NCI-H2107 (cell line): ENCODE measurements at places on chromosomes 7 and 10.

DNA sequence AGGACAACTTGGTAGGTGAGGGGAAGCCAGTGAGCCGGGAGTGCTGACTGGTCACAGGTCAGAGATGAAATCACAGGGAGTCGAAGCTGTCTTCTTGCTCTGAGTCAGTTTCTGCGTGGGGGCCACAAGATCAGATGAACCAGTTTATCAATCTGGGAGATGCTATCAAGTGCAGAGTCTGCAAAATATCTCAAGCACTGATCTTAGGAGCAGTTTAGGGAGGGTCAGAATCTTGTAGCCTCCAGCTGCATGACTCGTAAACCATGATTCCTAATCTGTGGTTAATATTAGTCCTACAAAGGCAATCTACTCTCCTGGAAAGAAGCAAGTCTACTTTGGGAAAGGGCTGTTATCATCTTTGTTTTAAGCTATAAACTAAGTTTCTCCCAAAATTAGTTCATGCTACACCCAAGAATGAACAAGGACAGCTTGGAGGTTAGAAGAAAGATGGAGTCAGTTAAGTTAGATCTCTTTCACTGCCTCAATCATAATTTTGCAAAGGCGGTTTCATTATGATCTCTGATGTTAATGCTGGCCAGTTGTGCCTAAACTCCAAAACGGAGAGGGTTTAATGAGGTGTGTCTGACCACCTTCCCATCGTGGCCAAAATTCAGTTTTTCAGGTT, 8.4 kb upstream of the LMOD2 start:
- no peak for DNase-seq

- DNase-seq = peak; percentile 9
These were observed 124.0 kb downstream of the CNNM2 start for GRCh38 chr10:103042129-103042528.

DNA sequence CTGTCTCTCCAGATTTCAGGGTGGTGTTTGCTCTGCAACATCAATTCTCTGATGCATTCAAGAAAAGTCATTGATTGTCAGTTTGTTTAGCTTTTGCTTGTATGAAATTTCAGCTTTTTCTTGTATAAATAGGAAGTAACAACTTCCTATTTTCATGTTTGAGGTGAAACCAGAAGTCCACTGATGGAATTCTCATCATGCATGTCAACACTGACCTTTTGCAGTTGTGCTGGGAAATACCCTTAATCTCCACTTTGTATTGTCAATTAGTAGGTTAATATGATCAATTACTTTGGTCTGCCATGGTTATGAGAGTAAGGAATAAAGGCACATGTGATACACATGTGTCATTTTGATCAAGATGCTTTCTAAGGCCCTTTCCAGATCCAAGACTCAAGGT, 208.8 kb upstream of the HPS1 start:
- no peak for DNase-seq

- no peak for DNase-seq
These were observed 200.0 kb downstream of the ZMYND11 start for GRCh38 chr10:335151-335800.

GRCh38 chr10:126432507-126432906, 44.2 kb upstream of the ADAM12 start:
- DNase-seq = no peak

DNA sequence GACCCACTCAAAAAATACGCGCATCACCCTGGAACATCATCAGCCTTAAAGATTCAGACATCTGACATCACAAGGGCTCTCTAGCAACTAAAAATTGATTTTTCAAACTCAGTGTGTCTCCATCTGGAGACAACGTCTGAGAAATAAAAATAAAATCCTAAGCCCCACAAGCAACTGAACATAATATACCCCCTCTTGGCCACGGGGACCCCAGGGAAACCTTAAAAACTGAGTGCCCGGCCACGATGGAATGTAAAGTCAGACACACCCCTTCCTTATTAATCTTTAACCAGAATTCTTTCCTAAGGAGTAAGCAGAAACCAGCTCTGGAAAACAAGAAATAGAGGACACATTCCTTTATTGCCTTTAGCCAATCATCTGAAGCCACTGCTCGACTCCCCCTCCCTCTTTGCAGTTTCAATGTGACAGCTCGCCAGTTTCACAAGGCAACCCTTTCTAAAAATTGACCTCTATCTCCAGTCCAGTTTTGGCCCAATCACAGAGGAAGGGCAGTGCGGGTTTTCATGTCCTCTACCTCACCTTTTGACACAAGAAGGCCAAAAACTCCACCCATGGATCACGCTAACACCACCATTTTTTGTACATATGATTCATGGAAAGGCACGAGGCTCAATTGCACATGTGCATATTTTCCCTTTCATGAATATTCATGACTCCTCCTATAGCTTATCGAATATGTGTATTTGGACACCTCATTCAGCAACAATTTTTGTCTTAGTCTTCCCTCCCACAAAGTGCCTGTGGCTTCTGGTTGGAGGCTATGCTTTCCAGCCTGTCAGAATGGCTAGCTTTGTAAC, 24.2 kb downstream of the IFIT3 start:
- no peak for DNase-seq

DNA sequence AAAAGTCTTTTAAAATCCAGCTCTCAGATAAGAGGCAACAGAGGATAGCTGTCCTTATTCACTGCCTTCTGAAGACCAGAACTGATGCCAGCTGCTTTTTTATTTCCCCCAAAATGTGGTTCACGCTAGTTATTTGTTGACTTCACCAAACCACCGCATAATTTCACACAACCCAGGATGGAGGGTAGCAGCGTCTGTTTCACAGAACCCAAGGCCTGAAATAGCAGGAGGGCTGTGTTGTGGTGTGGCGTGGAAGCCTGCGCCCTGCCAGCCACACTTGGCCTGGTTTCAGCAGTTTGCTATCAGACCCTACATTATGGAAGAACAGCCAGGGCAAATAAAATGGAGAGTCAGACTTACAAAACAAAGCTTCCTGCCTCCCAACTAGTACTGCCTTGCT, 155.4 kb downstream of the DYNC1I1 start:
- DNase-seq = no peak

DNA sequence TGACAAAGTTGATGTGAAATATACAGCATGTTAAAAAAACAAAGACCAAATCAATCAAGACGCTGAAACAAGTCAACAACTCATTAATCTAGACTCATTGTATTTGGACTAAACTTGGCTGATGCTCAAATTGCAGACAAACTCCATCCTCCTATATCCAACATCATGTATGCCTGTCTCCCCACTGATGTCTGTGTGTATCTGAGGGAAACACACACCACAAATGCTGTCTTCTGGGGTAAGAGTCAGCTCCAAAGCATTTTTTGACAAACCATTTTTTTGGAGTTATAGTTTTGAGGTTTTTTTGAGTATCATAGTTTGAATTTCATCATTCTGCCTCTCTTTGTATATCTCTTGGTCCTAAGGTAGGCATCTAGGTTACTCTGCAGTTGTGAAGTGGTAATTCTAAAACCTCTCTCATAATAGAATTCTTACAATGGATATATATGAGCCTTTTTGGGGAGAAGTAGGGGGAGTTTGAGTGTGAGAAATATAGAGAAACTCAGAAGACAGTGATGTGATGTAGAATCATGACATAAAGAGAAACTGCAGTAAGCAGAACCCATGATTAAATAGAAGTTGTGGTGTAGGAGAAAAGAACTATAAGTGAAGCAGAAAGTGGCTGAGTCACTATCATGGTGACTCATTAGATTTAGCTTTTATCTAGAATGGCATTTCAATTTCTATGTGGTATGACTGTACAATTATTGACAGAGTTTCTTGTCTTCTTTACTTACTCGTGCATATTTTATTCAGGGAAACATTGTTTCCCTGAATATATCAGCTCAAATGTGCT, 1531.1 kb upstream of the LRRTM3 start:
- DNase-seq = no peak

GRCh38 chr10:3783316-3783681, 1.7 kb downstream of the KLF6 start:
- DNase-seq = no peak

- DNase-seq = no peak
These were observed 122.7 kb upstream of the LRRTM3 start for GRCh38 chr10:66803174-66803573.

DNA sequence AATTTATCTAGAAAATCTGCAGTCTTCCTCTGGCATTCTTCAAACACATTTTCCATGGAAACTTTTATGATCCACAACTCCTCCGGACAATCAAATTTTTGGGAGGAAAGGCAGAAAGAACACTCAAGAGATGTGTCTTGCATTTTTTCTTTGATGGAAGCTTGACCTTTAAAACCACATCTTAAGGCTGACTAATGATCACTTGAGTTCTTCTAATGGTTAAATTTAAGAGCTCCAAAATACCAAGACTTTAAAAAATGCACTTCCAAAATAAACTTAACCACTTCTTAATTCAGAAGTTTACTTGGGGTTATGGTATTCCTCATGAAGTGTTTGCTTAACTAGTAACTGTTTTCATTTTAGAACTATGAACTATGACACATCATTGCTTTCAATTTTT, 43.3 kb downstream of the ETV1 start:
- no peak for DNase-seq

DNA sequence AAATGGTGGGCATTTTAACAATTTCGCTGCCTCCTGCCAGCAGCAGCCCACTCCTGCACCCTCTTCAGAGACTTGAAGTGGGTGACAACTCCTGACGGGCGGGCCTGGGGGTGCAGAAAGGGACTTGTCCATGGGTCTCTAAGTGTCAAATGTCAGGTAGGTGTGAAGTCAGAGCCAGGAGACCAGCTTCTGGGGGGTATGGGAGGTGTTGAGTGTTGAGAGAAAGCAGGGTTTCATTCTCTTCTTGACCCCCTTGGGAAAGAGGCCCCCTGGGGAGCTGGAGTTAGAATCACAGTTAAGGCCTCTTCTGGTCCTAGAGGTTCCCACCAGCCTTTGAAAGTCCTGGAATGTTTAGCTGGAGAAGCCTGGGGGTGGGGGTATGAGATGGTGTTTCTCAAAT, 11.6 kb upstream of the PALD1 start:
- no peak for DNase-seq

GRCh38 chr10:68955355-68955831, 577 bp upstream of the DDX21 start:
- DNase-seq = peak; percentile 13

DNA sequence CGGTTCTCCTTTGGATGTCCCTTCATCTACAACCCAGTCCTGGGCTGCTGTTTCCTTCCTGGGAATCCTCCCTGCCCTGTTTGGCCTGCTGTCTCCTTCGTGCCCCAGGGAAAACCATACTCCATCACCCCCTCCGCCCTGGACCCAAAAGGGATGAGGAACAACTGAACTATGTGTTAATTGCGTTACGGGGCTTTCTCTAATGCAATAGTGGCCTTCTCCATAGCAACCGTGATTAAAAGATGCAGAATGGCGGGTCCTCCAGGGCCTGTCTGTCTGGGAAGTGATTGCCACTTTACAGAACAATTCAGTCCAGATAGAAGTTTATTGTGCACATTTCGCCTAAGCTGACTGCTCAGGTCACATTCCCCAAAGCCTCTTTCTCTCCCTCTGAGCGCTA, 112.0 kb upstream of the FGFR2 start:
- no peak for DNase-seq

GRCh38 chr7:74032191-74032490, 4.2 kb downstream of the ELN start:
- no peak for DNase-seq

GRCh38 chr10:32771217-32771616, 186.8 kb downstream of the ITGB1 start:
- DNase-seq = no peak

DNA sequence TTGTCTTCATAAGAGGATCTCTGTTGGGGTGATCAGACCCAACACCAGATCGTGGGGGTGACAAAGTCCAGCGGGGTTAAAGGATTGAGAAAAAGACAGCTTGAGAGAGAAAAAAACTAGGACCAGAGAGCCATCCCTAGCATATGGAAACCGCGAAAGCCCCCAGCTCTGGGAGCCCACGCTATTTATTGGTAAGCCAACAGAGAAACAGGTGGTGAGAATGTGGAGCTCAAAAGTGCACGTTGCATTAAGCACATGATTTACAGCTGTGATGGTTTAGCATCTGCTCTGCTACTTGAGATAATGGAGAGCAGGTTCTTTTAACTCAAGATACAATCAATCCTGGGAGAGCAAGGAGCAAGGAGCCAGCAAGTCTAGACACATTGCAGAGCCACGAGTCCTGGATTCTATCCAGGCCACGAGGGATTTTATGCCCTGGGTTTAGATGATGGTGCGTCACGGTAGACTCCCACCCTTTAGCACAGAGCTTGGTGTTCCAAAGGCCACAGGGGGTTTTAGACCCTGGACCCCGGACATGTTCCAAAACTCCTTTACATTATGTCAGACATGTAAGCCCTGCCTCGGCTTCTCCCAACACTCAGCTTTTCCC, 755.2 kb upstream of the SORCS1 start:
- DNase-seq = no peak

DNA sequence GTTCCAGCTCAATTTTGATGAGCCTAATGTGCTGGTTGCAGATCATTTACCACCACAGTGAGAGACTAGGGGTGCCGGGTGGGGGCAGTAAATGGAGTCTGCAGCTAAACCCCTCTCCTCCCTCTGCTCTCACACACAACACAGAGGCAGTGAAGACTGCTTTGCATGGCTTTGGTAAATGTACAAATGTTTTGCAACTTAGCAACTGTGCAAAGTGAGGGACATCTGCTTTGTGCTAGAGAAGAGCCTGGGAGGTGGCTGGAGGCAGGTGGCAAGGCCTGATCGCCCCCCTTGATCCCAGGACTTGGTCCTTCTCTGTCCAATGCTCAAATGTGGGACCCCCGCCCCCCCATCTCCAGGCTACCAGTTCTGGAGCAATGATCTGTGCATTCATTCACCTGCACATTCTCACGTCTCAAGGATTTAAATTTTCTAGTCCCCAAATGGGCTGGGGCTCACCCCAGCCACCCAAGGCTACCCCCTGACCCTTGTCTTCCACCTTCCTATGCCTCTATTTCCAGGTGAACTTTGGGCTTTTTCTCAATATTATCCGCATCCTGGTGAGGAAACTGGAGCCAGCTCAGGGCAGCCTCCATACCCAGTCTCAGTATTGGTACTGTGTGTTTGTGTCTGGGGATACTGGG, 11.6 kb downstream of the GHRHR start:
- DNase-seq = no peak

- no peak for DNase-seq
These were observed 646.0 kb downstream of the PARD3 start for GRCh38 chr10:34169131-34169530.

DNA sequence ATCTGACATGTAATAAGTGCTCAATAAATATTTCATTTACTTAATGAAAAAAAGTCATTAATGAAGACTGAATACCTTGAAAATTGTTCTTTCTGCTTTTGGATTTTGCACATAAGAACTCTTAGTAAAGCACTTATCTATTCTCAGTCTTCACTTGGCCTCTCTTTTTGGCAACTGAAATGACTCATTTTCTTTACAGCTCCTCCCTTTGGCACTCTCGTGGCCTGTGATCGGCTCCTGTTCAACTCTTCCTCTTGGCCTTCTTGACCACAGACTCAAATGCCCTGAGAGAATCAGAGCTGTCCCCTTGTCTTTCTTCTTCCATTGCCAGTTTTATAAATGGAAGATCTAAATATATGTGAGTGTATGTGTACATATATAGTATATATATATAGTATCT, 54.2 kb downstream of the FOXP2 start:
- DNase-seq = no peak

GRCh38 chr7:137404660-137405317, 61.3 kb upstream of the PTN start:
- DNase-seq = no peak
